ENCODE measurements at places on chromosomes 5 and 9.
A peak's percentile ranks its signal among the peaks of the same experiment; 100 is the strongest.

DNA sequence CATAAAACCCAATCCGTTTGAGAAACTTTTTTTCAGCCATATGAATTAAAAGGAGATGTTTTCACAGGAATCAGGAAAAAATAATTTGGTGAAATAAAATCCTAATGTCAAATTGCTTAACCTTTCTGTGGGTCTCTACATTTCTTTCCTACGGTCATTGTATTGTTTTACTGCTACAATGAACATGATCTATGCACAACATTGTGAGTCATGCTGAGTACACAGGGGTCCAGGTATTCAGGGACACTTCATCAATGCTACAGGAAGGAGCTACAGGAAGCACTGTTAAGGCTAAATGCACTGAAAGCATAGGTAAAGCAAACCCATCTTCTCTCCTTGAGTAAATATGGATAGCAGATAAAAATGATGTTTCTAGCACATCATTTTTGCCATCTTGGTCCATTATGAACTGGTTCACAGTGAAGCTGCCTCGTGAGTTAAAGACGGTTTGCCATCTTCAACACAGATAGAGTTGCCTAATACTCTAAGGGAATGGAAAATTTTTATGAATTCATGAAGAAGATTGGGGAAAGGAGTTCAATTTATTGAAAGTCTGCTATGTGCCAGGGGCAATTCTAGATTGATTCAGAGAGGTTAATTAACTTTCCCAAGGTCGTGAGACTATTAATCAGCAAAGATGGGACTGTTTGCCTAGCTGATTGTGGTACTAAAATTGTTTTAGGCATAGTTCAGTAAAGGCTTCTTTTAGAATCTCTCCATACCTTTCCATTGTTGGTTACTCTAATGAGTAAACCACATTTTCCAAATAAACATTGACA is 85.5 kb downstream of the DIRAS2 start:
- DNase-seq: peak; percentile 22

- DNase-seq: no peak
Measured at GRCh38 chr9:71744754-71745521, 23.4 kb downstream of the CEMIP2 start.

GRCh38 chr5:14723701-14724132 is 59.2 kb downstream of the OTULIN start:
- no peak for DNase-seq

- no peak for DNase-seq
Measured at GRCh38 chr5:157369507-157369906, 90.5 kb upstream of the NIPAL4 start.
